ENCODE measurements at places on chromosomes 7 and 10. TPM values are rescaled to one million over a fixed set of nuclear protein-coding genes. Genes with fewer than 3 reads are reported as not detected.
A peak's percentile ranks its signal among the peaks of the same experiment; 100 is the strongest.

GRCh38 chr7:139916717-139917395 is 87.8 kb downstream of the TBXAS1 start:
- no peak for DNase-seq

GRCh38 chr7:20466543-20467021 is 135.9 kb downstream of the ITGB8 start:
- DNase-seq = no peak

DNA sequence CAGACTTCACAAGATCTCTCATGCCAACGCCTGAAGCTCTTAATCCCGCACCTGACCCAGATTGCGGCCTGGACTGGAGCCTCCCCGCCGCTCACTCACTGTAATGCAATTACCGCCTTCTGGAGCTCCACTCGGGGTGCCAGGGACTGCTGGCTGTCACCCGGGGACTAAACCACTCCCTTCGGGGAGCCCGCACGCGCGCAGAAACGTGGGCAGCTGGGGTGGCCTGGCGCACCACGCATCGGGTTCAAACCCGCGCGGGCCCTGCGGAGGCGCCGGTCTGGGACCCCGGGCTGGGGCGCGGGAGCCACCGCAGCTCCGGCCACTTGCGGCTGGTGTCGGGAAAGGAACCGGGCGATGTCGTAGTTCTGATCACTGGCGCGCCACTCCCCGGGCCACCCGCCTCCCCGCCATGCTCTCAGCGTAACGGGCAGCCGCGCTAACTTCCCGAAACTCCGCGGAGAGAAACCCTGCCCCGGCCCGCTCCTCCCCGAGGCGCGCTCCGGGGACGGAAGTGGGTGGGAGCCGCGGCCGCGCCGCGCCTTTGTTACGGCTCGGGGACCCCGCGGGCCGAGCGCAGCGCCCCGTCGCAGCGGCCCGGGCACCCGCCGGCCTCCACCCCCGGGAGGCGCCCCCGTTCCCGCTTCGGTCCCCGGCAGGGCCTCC is 100.3 kb upstream of the SVIL start:
- no peak for DNase-seq

DNA sequence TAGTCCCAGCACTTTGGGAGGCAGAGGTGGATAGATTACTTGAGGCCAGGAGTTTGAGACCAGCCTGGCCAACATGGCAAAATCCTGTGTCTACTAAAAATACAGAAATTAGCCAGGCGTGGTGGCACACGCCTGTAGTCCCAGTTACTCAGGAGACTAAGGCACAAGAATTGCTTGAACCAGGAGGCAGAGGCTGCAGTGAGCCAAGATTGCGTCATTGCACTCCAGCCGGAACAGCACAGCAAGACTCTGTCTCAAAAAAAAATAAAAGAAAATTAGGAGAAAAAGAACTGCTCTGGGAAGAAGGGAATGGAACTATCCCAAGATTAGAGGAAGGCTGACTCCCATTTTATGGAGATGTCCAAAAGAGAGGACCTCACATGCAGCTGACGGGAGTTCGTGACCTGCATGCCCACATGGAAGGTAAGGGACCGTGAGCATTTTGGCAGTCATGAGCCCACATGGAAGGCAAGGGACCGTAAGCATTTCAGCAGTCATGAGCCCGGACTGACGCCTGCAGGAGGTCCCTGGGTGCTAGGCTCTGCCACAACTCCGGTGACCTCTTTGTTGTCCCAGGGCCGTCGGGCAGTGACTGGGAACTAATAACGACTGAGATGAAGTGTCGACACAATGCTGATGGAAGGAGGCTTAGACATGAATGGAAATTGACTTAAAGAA is 18.6 kb upstream of the GTPBP4 start:
- no peak for DNase-seq

GRCh38 chr10:34358729-34359434 is 456.2 kb downstream of the PARD3 start:
- DNase-seq = no peak

GRCh38 chr10:75074711-75075445 is 36.6 kb upstream of the SAMD8 start:
- no peak for DNase-seq

DNA sequence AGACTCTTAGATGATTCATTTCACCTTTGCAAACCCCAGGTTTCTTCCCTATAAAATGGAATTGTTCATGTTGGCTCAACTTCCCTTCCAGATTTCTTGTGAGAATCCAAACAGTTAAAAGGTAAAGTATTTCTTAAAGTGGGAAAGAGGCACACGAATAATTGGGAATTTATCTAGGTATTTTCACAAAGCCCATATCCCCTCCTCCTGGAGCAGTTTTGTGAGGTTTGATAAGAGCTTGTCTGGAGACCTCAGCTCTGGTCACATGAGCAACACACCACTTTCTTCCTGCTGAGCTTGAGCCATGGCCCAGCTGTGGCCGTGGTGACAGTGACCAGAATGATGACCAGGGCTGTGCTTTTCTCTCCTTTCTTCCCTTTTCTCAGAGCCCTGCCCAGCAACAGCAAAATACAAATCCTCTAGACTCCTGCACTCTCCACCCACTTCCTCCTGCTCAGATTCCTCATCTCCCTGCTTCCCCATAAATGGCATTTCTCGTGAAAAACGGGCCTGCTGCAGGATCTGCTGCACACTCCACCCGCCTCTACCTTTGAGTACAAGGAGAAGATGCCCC is 87.7 kb downstream of the PIK3CG start:
- no peak for DNase-seq

DNA sequence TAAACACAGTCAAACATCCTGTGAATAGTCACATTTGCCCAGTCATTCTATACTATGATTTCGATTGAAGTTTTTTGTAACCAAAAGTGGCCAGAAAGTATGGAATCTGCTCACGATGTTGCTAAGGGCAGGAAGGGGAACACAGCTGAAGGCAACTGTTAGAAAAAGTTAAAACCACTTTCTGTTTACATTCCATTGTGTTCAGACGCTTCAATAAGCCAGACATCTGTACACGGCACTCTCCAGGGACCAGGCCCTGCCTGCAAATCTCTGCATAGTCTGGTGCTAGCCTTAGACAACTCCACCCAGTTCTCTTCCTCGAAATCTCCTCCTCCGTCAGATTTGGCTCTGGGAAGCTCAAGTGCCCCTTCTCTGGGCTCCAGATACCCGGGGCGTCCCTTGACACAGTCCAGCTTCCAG is 17.1 kb upstream of the TMEM120A start:
- peak; percentile 59 for DNase-seq

GRCh38 chr7:99779949-99780348 is 4.0 kb downstream of the CYP3A4 start:
- DNase-seq = no peak

DNA sequence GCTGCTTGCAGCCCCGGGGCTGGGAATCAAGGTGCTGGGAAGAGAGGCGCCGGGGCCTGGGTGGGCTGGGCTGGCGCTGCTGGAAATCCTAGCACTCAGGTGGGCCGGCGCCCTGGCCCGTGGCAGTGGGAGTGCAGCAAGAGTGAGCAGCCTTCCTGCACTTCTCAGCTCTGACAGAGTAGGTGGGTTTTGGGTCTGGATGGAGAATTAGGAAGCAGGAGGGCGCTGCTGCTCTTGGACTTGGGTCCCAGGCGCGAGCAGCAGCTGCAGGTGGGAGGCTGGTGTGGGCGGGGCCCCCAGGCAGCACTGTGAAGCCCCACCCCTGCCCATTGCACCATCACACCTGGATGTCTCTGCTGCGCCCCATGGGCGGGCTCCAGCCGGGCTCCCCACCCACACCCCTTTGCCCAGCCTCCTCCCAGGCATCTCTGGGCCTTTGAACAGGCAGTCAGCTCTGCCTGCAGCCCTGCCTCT is 6.0 kb downstream of the BRI3 start:
- no peak for DNase-seq

DNA sequence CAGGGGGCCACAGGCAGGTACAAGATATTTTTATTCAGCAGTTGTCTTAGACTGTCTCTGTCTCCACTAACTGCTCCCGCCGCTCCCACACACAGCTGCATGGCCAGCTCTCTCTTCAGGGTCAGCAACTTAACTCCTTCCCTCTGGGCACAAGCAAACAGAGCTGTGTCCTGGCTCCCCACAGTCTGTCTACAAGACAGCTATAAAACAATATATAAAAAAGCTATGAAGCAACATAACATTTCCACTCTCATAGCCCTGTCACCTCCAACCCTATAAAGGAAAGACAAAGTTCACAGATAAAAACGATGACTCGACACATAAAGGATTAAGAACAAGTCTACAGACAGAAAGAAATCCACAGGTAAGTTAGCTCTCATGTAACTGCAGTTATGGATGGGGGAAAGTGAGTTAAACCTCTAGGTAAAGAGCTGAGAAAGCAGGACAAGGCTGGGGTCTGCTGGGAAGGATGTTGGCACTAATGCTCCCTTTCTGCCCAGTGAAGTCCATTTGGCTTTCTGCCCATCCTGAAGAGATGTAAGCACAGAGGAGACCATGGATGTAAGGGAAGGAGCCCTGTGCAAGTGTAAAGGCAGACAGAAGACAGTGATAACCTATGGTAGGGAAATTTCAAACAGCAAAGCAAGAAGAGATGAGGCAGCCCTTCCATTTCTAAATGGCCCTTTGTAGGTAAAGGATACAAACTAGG is 27.0 kb downstream of the RAPGEF5 start:
- no peak for DNase-seq

- DNase-seq = no peak
Measured at GRCh38 chr7:126378642-126379041, 874.1 kb downstream of the GRM8 start.

Gene AGAP9
- 20.2 TPM for polyA plus RNA-seq

Gene GARIN1A
- polyA plus RNA-seq = 2.6 TPM

Gene ARHGAP22
- polyA plus RNA-seq = 1.3 TPM

Gene ACHE
- polyA plus RNA-seq = 67.1 TPM

Gene PDE6C
- polyA plus RNA-seq = 0.58 TPM

Gene LUC7L2
- 64.6 TPM for polyA plus RNA-seq

Gene MOGAT3
- polyA plus RNA-seq = not detected

Gene STEAP4
- polyA plus RNA-seq = 3.5 TPM

Gene CEP41
- polyA plus RNA-seq = 22.9 TPM

Gene CLEC5A
- 0.28 TPM for polyA plus RNA-seq

Gene SLC12A9
- 20.7 TPM for polyA plus RNA-seq

Gene LGI1
- polyA plus RNA-seq = 34.6 TPM

Gene PCLO
- 0.29 TPM for polyA plus RNA-seq

Gene DOCK4
- 7.5 TPM for polyA plus RNA-seq

Data from forelimb muscle (tissue), 1 donor.